Memory B cell (primary cell): ENCODE measurements at places on chromosomes 5 and 9.
A peak's percentile ranks its signal among the peaks of the same experiment; 100 is the strongest.

- H3K4me3 ChIP-seq: no peak overlapping the region
- H3K27ac ChIP-seq: peak overlapping the region; percentile 24
- DNase-seq: no peak
- peaks cover 45% of the 10 kb centered on the region for H3K4me1 ChIP-seq
- no peaks in the 10 kb centered on the region for H3K27me3 ChIP-seq
Measured at GRCh38 chr5:65967288-65968066, 41.1 kb downstream of the ERBIN start.

DNA sequence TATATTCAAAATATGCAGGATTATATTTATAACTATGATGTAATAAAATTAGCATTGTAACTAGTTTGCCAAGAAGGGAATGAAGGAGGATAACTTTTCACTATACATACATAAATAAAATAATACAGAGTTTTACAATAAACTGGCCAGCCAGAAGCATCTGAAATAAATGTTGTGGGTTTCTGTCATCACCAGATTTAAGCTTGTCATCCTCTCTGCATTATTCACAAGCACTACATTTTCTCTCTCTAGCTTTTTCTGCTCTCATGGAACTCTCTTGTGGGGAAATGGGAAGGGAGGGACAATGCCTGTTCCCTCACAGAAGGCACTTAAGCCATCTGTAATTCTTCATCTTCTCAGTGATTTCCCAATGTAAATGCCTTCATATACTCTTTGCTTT is 626.8 kb downstream of the SEMA5A start:
- H3K36me3 ChIP-seq: no peaks in the 10 kb centered on the region
- no peaks in the 10 kb centered on the region for H3K27me3 ChIP-seq
- H3K27ac ChIP-seq: no peak overlapping the region
- no peak for DNase-seq

DNA sequence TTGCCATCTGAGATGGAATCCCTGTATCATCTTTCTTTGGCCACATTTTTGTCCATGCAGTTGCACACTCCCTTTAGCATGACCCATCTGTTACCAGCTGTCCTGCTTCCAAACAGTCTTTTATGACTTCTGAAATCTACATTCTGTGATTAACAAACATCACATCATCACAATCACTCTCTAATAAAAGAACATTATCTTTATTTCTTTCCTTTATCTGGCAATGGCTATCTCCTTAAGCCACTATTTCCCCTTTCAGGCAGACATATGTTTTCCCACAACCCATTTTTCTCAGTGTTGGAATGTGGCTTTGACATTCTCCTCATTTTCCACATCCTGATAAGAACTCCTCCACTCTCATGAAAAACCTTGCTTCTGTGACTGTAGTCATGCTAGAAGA is 141.0 kb downstream of the ST8SIA4 start:
- H3K4me1 ChIP-seq: no peaks in the 10 kb centered on the region
- no peak overlapping the region for H3K27ac ChIP-seq
- H3K36me3 ChIP-seq: no peaks in the 10 kb centered on the region
- no peak for DNase-seq
- H3K27me3 ChIP-seq: peaks cover 2% of the 10 kb centered on the region

DNA sequence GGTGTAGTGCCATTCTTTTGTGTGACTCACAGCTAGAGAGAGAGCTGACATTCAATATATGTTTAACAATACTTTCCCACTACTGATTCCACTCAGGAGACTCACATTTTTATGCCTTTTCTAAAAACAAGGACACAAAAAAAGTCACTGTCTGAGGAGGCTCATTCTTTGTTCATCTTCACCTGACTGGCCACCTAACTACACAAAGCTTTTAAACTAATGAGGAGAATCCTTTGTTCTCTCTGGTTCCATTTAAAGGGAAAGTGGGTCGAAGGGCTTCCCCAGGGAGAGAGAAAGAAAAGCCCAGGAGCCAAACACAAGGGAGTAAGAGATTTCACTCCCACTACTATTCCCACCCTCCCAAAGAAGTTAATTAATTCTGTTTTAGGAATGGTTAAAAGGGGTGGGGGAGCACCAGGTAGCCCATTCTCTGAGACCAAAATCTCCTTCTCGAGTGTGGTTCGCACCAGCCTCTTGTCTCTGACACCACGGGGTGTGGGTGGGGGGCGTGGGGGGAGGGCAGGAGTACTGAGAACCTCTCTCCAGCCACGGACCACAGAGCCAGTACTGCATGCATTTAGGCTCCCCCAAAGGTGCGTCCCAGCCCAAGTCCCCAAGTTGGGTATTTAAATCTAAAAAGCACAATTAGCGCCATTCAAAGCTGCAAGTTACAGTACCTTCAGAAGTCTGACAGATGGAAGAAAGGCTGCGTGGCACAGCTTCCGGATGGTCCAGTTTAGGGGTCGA is 747 bp downstream of the TRPM3 start:
- no peak for DNase-seq
- no peaks in the 10 kb centered on the region for H3K4me1 ChIP-seq
- peaks cover 2% of the 10 kb centered on the region for H3K27me3 ChIP-seq
- no peak overlapping the region for H3K27ac ChIP-seq
- no peaks in the 10 kb centered on the region for H3K36me3 ChIP-seq

- H3K4me1 ChIP-seq: no peaks in the 10 kb centered on the region
- no peak overlapping the region for H3K27ac ChIP-seq
- no peak overlapping the region for H3K4me3 ChIP-seq
Measured at GRCh38 chr5:43973318-43973717, 370.3 kb downstream of the NNT start.

DNA sequence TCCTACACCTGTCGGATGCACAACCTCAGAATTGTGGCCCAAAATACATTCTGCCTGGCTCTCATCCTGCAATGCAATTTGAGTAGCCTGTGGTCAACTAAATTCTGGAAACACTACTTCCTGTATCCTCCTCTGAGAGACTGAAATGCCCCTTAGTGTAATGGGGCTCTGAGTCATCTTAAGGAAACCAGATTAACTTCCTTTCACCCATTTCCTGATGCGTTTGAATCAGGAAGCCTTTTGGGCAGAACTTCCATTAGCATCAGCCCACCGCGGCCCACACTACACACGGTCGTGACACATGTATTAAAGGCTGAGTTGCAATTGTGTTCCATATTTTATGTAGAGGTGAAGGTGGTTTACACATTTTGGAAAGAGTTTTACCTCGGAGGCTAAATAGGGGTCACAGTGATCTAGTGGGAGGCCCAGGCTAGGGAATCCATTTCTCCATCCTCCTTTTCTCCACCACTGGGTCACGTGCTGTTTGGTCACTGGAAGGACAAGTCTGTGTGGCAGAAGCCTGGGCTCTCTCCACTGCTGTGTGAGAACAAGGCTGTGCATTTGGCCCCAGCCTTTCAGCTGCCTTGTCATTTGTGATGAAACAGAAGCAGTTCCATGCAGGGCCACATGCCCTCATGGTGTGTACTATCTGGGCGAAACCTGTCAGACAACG is 55.9 kb downstream of the DAP start:
- H3K4me1 ChIP-seq: peaks cover 45% of the 10 kb centered on the region
- H3K27ac ChIP-seq: peak overlapping the region; percentile 12
- no peaks in the 10 kb centered on the region for H3K27me3 ChIP-seq
- H3K36me3 ChIP-seq: peaks cover 12% of the 10 kb centered on the region
- DNase-seq: no peak

- no peak overlapping the region for H3K4me3 ChIP-seq
- H3K36me3 ChIP-seq: no peaks in the 10 kb centered on the region
- no peaks in the 10 kb centered on the region for H3K4me1 ChIP-seq
- H3K27ac ChIP-seq: no peak overlapping the region
- no peaks in the 10 kb centered on the region for H3K27me3 ChIP-seq
Measured at GRCh38 chr9:9177081-9177480, 1377.5 kb upstream of the DMAC1 start.

- H3K4me1 ChIP-seq: no peaks in the 10 kb centered on the region
- no peaks in the 10 kb centered on the region for H3K27me3 ChIP-seq
- no peak overlapping the region for H3K27ac ChIP-seq
- DNase-seq: no peak
Measured at GRCh38 chr5:155116456-155117251, 103.1 kb downstream of the KIF4B start.

DNA sequence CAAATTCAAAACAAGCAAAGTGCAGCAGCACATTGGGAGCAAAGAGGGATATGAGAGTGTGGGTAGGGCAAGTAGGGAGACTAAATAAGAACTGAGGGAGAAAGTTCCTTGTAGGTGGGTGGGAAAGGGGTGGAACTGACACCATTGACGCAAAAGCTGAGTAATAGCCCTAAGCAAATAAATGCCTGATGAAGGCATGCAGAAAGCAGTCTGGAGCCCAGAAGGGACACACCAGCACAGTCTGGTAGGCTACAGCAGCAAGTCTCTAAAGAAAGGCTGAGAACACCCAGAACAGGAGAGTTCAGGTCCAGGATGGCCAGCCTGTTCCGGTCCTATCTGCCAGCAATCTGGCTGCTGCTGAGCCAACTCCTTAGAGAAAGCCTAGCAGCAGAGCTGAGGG is at the start of gene INSL4:
Gene INSL4 (plus strand): TSS at position 208 of the 400 bp plus-strand sequence. CDS start 105 bp downstream, at position 313.
- H3K27ac ChIP-seq: no peak within 1 kb of the TSS
- peaks cover 16% of the 10 kb centered on the region for H3K27me3 ChIP-seq
- H3K36me3 ChIP-seq: no peaks in the 10 kb centered on the region
- no peaks in the 10 kb centered on the region for H3K4me1 ChIP-seq
- no peak for DNase-seq
- no peak within 1 kb of the TSS for H3K4me3 ChIP-seq

GRCh38 chr9:27771803-27772545 is 198.7 kb upstream of the C9orf72 start:
- H3K4me3 ChIP-seq: no peak overlapping the region
- H3K4me1 ChIP-seq: no peaks in the 10 kb centered on the region
- no peak for DNase-seq
- H3K27ac ChIP-seq: no peak overlapping the region
- no peaks in the 10 kb centered on the region for H3K27me3 ChIP-seq

DNA sequence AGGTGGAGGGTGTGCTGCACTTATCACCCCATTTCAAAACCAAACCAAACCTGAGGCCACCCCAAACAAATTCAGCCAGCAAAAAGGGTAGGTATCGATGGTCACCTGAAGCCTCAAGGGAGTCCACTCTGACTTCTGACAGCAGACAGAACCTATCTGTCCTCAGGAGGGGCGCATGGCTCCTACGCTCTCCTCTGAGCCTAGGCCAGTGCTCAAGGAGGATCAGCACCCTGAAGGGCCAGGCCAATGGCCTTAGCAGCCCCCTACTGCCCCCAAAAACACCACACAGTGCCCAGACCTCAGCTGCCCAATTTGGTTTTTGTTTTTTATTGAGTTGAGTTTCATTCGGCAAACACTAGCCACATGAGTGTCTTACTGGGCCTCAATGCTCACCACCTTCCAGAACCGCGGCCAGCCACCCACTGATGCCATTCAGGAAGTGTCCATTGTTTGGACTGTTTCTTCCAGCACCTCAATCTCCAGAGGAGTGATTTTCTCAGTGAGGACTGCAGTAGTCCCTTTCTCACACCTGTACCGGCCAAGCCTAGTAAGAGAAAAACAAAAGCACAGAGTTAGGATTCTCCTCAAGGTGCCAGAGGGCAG is 62.0 kb downstream of the PSMB7 start:
- no peak overlapping the region for H3K4me3 ChIP-seq
- no peaks in the 10 kb centered on the region for H3K27me3 ChIP-seq
- DNase-seq: no peak
- H3K36me3 ChIP-seq: peaks cover 22% of the 10 kb centered on the region
- H3K4me1 ChIP-seq: peaks cover 6% of the 10 kb centered on the region

GRCh38 chr5:81906086-81906485 is 65.7 kb upstream of the ATG10 start:
- no peak overlapping the region for H3K4me3 ChIP-seq
- peaks cover 14% of the 10 kb centered on the region for H3K4me1 ChIP-seq
- H3K27me3 ChIP-seq: no peaks in the 10 kb centered on the region
- no peak overlapping the region for H3K27ac ChIP-seq
- no peak for DNase-seq
- peaks cover 4% of the 10 kb centered on the region for H3K36me3 ChIP-seq

GRCh38 chr5:75721573-75721972 is 4.3 kb upstream of the POC5 start:
- DNase-seq: no peak
- no peaks in the 10 kb centered on the region for H3K27me3 ChIP-seq
- no peak overlapping the region for H3K4me3 ChIP-seq
- H3K4me1 ChIP-seq: peaks cover 2% of the 10 kb centered on the region
- peaks cover 2% of the 10 kb centered on the region for H3K36me3 ChIP-seq
- H3K27ac ChIP-seq: no peak overlapping the region

DNA sequence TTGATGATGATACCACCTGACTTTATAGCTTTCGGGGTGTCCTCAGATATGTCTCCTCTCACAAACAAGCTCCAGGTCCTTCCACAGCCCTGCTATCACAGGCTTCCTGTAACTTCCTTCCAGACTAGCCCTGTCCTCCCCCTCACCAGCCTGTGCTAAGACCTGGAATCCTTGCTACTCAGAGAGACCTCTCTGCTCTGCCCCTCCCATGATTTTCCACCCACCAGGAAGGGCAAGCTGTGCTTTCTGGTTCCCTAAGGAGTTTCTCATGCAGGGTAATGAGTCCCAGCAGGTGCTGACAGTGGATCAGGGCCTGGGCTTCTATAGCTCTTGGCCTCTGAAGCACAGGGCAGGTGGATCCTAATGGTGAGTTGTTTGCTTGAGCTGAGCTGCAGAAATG is 86.9 kb downstream of the AOPEP start:
- H3K36me3 ChIP-seq: peaks cover 19% of the 10 kb centered on the region
- H3K4me3 ChIP-seq: no peak overlapping the region
- peaks cover 2% of the 10 kb centered on the region for H3K4me1 ChIP-seq
- H3K27ac ChIP-seq: no peak overlapping the region

GRCh38 chr5:142784401-142784955 is 14.3 kb downstream of the ARHGAP26 start:
- peaks cover 2% of the 10 kb centered on the region for H3K36me3 ChIP-seq
- no peaks in the 10 kb centered on the region for H3K27me3 ChIP-seq
- no peak for DNase-seq

DNA sequence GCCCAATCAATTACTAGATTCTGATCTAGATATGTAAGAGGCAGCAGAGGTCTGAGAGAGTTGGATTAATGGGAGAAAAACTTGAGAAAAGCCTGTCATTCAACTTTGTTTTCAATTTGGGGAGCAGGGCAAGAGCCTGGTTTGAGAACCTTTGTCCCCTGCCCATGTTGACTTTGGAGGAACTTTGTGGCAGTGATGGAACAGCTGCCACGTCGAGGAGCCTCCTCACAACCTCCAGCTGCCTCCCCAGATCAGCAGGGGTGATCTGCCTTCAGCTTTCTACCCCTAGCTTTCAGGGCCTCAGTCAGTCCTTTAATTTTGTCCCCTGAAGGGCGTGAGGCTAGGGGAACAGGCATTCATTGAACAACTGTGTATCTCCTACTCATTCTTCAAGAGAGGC is 8.7 kb downstream of the SKP2 start:
- no peak overlapping the region for H3K4me3 ChIP-seq
- H3K4me1 ChIP-seq: peaks cover 17% of the 10 kb centered on the region
- no peak for DNase-seq
- peak overlapping the region; percentile 70 for H3K27ac ChIP-seq
- peaks cover 48% of the 10 kb centered on the region for H3K36me3 ChIP-seq

DNA sequence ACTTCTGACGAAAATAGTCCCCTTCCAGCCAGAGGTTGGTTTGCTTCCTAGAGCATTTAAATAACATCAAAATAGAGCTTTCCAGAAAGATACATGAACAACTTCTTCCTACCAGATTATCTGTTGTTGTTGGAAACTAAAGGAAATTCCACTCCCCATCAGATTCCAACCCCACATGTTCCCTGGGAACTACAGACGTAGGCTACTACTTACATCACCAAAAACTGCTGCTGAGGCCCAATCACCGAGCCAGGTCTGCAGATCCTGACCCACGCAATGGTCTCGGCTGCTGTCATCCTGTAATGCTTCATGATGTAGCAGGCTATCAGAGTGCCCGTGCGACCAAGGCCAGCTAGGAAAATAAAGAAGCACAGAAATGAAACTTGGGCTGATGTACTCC is 73.4 kb downstream of the HABP4 start:
- no peaks in the 10 kb centered on the region for H3K4me1 ChIP-seq
- no peak overlapping the region for H3K4me3 ChIP-seq
- no peak overlapping the region for H3K27ac ChIP-seq
- DNase-seq: no peak
- H3K27me3 ChIP-seq: no peaks in the 10 kb centered on the region
